ENCODE measurements at places on chromosomes 2 and 18. TPM values are rescaled to one million over a fixed set of nuclear protein-coding genes. Genes with fewer than 3 reads are reported as not detected.
A peak's percentile ranks its signal among the peaks of the same experiment; 100 is the strongest.

- DNase-seq: no peak
Measured at GRCh38 chr2:104733226-104733943, 120.5 kb upstream of the POU3F3 start.

GRCh38 chr2:232309592-232309991 is 69.0 kb upstream of the ALPP start:
- DNase-seq: peak; percentile 46

- no peak for DNase-seq
Measured at GRCh38 chr2:237818066-237818473, 19.5 kb downstream of the RBM44 start.

The MYO3B gene
- total RNA-seq: 0.18 TPM

GRCh38 chr2:197294260-197294659 is 16.3 kb downstream of the ANKRD44 start:
- DNase-seq: peak; percentile 34

DNA sequence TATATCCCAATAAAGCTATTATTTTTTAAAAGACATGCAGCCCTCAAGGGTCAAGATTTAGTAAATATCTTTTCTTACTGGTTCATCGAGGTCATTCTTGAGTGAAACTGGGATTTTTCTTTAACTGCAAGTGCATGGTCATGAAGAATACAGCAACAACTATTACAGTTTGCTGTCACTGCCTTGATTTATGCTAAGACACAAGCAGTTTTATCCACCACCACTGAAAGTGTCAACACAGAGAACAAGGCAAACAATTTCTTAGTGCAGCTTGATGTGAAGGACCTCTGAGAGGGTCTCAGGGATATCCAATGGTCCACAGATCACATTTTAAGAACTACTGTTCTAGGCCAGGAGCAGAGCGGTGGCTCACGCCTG is 12.1 kb downstream of the SP3 start:
- DNase-seq: no peak

DNA sequence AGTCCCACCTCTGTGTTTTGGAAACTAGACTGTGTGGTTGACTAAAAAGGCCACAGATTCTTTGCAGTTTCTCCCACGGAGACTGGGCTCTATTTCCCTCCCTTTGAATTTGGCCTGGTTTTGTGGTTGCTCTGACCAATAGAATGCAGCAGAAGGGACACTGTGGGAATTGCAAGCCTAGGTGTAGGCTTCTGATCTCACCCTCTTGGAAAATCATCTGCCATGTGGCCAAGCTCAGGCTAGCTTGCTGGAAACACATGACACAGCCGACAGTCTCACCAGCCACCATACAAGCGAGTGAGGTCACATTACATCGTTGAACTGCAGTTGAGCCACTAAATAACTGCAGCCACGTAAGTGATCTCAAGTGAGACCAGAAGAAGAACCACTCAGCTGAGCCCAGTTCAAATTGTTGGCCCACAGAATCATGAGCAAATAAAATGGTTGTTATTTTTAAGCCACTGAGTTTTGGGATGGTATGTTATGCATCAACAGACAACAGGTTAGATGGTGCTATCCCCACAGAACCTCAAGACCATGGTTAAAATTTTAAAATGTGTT is 319.1 kb upstream of the MEX3C start:
- no peak for DNase-seq

The VWA3B gene
- not detected for total RNA-seq

The KCNK3 gene
- not detected for total RNA-seq

- no peak for DNase-seq
Measured at GRCh38 chr2:126736133-126736874, 80.3 kb downstream of the GYPC start.

DNA sequence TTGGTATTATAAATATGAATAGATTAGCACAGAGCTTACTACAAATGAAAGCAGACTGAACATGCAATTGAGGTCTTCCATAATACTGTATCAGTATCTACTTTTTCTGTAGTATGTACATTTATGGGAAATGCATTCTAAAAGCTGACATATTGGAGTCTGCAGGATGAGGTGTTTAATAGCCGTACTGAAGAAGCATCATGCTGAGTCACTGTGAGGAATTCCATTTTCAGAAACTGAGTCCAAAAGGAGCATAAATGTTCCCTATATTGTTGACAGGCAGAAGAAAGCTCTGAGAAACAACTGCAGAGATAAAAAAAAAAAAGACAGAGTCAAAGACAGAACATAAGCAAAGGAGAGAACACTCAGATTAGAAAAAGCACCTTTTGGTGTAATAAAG is 366.7 kb upstream of the SPHKAP start:
- no peak for DNase-seq

GRCh38 chr2:30195016-30195415 is 36.3 kb upstream of the LBH start:
- DNase-seq: no peak

The NPAS2 gene
- 1.4 TPM for total RNA-seq

- DNase-seq: no peak
Measured at GRCh38 chr18:56085551-56085950, 497.6 kb upstream of the TCF4 start.

DNA sequence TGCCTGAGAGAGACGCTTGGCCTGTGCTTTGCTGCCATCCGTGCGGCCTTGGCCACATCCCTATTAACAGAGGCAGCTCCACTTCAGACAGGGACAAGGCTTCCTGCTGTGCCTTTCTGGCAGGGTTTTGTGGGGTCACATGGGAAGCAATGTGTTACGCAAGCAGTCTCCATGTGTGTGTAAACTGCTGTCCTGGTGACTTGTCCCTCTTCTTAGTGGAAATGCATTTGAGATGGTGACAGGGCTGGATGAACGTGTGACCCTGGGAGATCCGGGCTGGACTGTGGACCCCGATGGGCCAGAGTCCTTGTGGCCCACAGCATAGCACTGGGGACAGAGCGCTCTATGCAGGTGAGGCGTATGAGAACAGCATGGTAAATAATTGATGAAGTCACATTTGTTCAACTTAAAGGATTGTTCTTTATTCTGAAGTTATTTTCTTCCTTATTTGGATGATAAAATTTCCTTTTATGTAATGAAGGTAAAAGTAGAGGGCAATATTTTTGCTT is 23.2 kb downstream of the ASB1 start:
- DNase-seq: no peak

DNA sequence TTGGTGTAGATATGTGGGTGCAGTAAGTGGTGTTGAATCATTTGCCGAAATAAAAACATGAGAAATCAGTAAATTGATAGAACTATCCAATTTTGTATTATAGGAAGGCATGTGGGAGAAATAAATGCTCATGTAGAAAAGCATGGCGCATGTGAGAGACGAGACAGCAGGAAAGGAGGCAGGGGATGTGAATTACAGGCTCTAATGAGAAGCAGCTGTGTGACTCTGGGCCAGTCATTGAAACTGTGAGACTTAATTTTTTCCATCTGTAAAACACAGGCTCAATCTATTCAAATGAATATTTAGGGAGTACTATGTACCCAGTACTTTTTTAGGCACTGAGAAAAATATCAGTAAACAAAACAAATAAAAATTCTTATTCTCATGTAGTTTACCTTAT is 42.6 kb upstream of the MAP3K20 start:
- DNase-seq: no peak

The NGEF gene
- total RNA-seq: 0.48 TPM

- no peak for DNase-seq
Measured at GRCh38 chr2:98571121-98571701, 37.1 kb downstream of the COA5 start.

- DNase-seq: no peak
Measured at GRCh38 chr2:101803128-101803527, 105.6 kb downstream of the MAP4K4 start.

- DNase-seq: no peak
Measured at GRCh38 chr2:8380566-8380965, 301.3 kb upstream of the ID2 start.

- no peak for DNase-seq
Measured at GRCh38 chr2:20115902-20116301, 64.5 kb upstream of the LAPTM4A start.

The CHST9 gene
- total RNA-seq: not detected

- DNase-seq: no peak
Measured at GRCh38 chr2:146918280-146918679, 926.5 kb upstream of the ACVR2A start.

The RAMP1 gene
- 9.6 TPM for total RNA-seq

The SLC16A14 gene
- total RNA-seq: 0.55 TPM

GRCh38 chr2:230814616-230815015 is 50.1 kb upstream of the ITM2C start:
- DNase-seq: no peak

The SF3B1 gene
- 292 TPM for total RNA-seq
